ENCODE measurements at places on chromosomes 6 and 20. TPM values are rescaled to one million over a fixed set of nuclear protein-coding genes. Genes with fewer than 3 reads are reported as not detected.

Gene MAFB
- 2.4 TPM for total RNA-seq

Gene ERVFRD-1
- total RNA-seq = not detected

Gene PRDM1
- 2.4 TPM for total RNA-seq

Gene KCNS1
- 0.18 TPM for total RNA-seq

Gene TUBB1
- not detected for total RNA-seq

GRCh38 chr6:90127595-90127994, 169.0 kb downstream of the BACH2 start:
- DNase-seq = no peak

DNA sequence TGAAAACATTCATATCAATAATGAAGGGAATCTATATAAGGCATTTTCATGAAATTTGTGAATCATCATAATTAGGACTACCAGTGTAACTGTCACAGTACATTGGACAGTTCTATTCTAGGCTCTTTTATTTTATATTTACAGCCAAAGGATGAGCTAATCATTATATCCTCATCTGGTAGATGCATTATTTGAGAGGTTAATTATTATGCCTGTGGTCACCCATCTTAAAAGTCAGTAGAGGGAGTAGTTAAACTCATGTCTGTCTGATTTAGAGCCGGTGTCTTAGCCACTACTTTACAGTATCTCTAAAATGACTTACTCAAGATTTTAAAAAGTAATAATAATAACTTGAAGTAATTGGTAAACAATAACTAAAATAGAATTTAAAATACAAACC, 899.3 kb upstream of the MAP3K7 start:
- no peak for DNase-seq

DNA sequence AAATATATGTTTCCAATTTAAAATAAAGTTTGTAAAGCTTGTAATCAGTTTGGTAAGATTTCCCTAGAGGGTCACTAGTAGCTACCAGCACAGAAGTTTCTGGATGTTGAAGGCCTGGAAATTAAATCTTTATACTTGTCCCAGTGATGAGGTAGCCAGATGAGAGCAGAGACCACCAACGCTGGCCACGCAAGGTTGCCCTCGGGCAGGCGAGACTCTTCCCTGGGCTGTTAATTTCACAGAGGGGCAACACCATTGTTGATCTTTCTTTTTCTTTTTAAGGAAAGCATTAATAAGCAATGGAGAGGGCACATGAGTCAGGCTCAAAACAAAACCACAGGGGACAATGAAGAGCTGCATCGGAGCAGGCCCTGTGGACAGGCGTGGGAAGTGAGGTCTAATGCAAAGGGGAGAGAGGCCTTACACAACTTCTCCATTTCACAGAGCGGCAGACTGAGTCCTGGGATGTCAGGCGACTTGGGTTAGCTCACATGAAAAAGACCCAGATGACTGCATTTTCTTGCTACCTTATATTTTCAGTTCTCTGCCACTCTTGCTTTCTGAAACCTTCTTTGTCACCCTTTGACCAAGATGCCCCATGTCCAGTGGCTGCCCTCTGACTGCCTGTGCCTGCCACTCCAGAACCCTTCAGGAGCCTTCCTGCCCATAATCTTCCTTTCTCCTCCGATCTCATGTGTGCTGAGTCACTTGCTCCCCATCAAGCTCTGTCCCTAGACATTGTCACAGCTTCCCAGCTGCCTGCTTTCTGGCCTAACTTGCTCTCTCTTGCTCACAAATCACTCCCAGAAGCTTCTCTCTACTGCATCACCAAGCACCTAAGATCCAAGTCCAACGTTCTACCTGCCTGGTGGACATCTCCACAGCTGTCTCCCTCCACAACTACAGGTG, 107.7 kb upstream of the CDYL start:
- DNase-seq = no peak

DNA sequence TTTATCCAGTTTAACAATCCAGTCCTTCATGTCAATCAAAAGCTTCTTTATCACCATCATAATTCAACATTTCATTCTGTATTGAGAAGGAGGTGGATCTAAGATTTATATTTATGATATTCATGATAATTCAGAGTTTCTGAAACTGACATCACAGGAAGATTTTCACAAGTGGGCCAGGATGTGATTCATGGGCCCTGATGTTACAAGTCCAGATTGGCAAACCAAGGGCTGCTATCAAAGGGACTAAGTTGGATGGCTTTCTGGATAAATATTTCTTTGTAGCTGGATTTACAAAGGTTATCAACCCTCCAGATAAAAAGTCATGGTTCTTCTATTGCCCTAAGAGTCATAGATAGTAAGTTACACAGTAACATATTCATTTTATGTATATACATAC, 866.5 kb downstream of the KIF16B start:
- DNase-seq = no peak

DNA sequence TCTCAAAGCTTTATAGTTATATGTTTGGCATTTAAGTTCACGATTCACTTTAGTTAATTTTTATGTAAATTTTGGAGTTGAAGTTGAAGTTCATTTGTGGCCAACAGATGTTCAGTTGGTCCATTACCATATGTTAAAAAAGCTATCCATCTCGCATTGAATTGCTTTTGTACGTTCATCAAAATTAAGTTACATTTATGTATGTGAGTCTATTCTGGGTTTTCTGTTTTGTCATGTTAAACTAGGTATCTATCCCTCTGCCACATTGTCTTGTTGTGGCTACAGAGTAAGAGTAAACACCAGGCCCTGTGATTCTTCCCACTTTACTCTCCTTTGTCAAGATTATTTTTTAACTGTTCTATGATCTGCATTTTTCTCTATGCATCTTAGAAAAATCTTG, 237.3 kb downstream of the BMP2 start:
- DNase-seq = no peak

DNA sequence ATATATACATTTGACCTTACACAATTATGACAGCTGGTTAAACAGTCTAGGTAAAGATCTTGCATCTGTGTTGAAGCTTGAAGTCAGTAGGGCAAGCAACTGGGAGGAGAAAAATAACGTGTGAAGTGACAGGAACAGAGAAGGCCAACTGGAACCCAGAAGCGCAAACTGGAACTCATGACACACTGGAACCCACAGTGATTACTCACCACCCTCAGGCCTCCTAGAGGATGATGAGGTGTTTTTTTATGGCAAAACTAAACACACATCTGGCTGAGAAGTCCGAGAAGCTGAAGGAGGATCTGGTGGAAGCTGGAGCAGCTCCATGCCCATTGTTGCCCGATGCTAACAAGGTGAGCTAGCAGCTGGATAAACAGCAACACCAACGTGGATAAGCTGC, 108.1 kb downstream of the TMEM200A start:
- no peak for DNase-seq

DNA sequence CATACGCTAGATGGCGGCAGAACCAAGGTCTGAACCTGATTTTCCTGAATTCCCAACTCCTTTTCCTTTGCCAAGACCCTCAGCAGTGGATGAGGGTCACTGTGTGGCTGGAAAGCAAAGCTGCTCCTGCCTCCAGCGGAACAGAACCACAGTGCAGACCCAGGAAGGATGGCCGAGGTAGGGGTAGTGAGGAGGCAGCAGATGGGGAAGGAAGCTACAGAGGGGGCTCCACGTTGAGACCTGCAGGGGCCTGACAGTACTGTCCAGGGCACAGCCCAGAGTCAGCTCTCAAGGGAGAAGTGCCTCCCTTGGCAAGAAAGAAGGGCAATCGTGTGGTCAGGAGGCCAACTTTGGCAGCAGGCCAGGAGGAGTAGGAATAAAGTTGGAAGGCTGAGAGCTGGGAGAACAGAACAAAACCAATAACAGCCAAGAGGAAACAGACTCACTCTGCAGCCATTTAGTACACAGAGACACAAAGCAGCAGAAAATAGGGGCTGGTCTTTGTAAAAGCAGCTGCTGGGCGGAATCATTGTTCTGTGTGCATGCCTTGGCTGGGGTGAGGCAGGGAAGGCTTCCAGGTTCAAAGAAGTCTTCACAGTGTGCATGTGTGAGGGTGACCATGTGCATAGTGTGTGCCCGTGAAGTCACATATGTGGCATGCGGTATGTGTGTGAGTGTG, 3.1 kb downstream of the GABRR2 start:
- DNase-seq = peak; percentile 78

- DNase-seq = no peak
Observed at GRCh38 chr6:106508834-106509233, 120.5 kb downstream of the RTN4IP1 start.

DNA sequence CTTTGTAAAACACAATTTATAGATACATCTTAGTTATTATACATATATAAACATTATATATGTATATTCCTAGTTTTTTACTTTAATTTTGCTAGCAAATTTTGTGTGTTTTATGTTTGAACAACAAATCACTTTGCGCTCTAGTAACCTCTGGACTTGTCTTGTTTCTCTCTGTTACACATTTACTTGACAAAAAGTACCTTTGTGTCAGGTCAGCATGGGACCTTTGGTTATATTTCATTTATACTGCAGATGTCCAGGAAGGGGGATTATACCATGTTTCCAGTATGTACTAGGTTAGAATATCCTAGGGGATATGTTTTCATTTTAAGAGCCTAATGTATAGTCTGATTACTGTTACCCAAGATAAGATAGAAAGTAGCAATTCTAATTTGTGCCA, 28.5 kb upstream of the ELOVL5 start:
- DNase-seq = no peak

DNA sequence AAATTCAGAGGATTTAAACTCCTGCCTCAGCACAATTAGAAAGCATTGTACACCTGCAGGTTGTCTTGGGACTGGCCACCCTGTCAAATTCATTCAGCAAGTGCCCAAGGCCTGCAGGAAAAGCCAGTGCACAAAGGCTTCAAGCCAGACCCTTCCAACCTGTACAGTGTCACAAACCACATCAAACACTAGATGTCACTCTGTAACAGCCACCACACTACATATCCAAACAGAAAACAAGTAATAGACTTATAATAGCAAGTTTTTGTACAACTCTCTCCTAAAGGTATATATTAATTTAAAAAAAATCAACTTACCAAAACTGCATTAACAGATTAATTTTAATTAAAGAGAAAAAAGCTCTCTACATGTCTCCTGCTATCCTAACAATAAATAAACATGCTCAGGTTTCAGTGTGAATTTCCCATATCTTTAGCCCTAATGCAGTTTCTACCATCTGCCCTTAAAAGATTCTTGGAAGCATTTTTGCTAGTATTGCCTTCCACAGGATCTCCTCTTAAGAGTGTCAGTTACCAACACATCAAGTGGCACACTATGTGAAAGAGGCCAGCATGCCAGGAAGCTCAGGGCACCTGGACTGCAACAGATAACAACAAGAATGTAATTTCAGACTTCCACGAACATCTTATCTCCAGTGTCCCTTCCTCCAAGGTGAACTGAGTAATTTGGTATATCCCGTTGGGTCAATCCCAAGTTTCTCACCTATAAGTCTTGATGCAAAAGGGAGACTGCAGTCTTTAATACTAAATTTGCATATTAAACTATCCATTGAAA, 47.5 kb downstream of the RALGAPA2 start:
- no peak for DNase-seq

DNA sequence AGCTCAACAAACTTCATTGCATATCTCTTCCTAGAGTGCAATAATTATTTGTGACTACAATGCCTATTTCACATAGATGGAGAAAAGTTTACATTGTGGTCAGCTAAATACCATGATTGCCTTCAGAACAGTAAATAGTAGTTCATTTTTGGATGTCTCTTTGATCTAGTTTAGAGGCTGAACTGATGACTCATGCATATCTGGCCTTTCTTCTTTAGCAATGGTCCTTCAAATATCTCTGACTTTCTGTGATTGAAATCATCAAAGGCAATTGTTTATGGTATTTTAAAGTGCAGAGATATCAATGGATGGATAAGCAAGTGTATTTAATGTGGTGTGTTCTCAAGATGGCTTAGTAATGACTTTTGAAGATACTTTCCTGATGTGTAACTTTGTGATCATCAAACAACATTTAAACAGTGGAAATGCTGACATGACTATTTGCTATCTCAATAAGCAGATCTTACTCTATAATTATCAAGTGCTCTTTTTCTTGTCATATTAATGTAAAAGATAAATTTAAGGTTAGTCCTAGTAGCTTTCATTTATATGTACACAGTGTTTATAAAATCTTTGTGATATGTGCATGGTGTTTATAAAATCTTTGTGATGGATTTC, 523.7 kb upstream of the SLC35B3 start:
- DNase-seq = no peak

DNA sequence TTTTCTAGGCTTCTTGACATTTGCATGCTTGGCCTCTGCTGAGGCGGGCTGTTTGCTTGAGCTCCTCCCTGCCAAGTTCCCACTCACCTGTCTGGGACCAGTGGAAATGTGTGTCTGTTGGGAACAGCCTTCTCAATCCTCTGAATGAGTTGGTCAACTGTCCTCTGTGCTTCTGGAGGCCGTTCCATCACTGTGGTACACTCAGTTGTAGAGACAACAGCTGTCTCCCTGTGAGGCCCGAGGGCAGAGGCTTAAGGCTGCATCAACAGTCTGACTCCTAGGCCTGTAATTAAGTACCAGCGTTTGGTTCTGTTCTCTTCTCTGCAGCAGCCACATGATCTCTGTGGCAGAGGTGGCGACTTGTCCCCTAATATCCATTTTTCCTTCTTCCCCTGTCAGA, 110.9 kb downstream of the CDC5L start:
- DNase-seq = no peak

DNA sequence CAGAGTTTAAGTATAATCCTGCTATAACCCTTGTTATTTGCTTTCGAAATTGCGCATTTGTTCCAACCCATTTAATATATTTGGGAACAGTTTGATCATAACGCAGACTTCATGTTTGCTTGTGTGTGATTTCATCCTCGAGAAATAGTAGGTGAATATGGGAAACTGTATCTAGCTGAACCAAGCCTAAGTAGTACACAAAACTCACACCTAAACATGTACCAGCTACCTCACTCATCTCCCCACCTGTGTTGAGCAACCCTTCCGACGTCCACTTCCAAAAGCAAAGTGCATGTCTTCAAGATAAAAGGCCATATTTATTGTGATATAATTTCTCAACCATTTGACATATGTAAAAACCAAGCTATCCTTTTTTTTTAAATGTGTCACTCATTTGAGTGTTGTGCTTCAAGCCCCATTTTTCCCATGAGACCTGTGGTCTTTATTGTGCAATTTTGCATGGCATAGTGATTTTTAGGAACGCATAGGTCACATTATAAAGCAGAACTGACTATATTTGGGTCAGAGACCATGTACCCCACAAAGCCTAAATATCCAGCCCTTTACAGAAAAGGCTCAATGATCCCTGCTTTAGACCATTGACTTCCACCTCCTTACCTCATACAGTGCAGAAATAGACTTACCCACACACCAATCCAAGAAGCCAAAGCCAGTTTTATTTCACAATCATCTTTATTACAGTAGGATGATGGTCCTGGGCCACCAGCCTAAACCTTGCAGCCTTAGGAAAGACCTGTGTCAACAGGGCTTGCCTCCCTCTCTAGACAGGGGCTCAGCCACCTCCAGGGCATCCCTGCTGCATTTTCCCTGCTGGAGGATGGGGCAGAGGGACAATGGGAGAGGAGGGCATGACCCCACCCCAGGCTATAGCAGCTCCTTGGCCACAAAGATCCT, 7.1 kb downstream of the CCND3 start:
- no peak for DNase-seq
